ENCODE measurements at places on chromosomes 16 and 17.

DNA sequence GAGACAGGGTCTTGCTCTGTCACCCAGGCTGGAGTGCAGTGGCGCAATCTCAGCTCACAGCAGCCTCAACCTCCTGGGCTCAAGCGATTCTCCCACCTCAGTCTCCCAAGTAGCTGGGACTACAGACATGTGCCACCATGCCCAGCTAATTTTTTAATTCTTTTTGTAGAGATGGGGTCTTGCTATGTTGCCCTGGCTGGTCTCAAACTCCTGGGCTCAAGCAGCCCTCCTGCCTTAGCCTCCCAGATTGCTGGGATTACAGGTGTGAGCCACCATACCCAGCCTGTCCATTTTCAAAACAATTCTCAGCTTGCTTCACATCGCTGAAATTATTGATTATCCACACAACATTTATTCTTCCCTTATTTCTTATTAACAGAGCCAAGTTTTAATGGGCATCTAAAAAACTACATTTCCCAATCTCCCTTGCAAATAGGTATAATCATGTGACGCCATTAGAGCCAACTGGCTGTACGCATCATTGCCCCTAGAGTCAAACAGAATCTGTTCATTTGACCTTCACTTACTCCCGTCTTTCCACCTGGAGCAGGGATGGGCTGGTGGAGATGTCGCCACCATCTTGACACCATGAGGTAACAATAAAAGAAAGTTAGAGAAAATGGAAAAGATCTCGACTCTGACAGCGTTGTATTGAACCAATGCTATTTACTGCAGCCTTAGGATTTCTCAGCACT is 148.0 kb upstream of the FOXF1 start:
- DNase-seq: no peak

- no peak for DNase-seq
Observed at GRCh38 chr17:37176723-37177122, 199.1 kb upstream of the C17orf78 start.

GRCh38 chr16:7397901-7398300 is 65.3 kb downstream of the RBFOX1 start:
- no peak for DNase-seq

- DNase-seq: no peak
Observed at GRCh38 chr16:85687651-85688471, 893 bp downstream of the GINS2 start.

- peak; percentile 66 for DNase-seq
Observed at GRCh38 chr17:78826836-78827509, 13.6 kb downstream of the USP36 start.

GRCh38 chr17:32732296-32732642 is 144.7 kb downstream of the MYO1D start:
- no peak for DNase-seq

- DNase-seq: no peak
Observed at GRCh38 chr16:68707340-68708152, 29.5 kb upstream of the CDH1 start.

GRCh38 chr17:8046929-8047768 is 8.3 kb downstream of the ALOX15B start:
- peak; percentile 1 for DNase-seq

GRCh38 chr17:11006530-11006929 is 168.6 kb upstream of the PIRT start:
- no peak for DNase-seq

GRCh38 chr17:49836111-49837030 is 11.5 kb downstream of the TAC4 start:
- no peak for DNase-seq

DNA sequence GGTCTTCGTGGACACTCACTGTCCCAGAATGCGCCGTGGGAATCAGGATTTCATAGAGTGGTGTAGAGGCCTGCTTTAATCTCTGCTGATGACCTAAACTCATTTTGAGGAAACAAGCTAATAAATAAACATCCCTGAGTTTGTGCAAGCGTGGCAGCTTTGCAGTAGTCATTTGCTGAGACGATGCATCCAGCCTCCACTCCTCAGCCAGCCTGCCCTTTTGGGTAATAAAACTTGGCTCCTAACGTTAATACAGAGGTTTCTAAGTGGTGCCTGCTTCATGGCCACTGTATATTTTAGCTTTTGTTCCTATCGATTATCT is 1.3 kb downstream of the DGKE start:
- DNase-seq: no peak

DNA sequence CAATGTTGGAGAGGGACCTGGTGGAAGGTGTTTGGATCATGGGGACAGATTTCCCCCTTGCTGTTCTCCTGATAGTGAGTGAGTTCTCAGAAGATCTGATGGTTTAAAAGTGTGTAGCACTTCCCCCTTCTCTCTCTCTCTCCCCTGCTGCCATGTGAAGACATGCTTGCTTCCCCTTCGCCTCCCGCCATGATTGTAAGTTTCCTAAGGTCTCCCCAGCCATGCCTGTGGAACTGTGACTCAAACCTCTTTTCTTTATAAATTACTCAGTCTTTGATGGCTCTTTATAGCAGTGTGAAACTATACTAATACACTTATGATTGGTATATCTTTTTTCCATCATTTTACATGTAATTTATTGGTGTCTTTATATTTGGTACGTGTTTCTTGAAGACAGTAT is 13.4 kb downstream of the ADGRG5 start:
- no peak for DNase-seq

- no peak for DNase-seq
Observed at GRCh38 chr16:77758046-77758445, 30.3 kb upstream of the VAT1L start.

- DNase-seq: no peak
Observed at GRCh38 chr17:6285486-6285885, 149.4 kb downstream of the AIPL1 start.

- peak; percentile 32 for DNase-seq
Observed at GRCh38 chr17:61130330-61130729, 269.3 kb upstream of the TBX2 start.

DNA sequence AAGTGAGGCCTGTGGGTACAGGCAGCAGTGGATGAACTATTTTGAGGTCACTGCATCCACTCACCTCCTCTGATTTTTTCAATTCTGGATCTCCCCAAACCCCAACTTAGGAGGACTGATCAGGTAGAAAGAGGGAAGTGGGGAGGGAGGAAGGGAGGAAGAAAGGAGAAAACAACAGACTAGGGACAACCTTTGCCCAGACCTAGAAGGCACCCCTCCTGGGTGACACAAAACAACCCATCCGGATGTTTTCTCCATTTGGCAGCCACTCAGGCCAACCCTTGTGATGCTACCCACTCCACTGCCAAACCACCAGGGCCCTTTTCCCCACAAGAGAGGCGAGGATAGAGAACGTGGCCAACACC is 2.7 kb downstream of the ORMDL3 start:
- DNase-seq: no peak

DNA sequence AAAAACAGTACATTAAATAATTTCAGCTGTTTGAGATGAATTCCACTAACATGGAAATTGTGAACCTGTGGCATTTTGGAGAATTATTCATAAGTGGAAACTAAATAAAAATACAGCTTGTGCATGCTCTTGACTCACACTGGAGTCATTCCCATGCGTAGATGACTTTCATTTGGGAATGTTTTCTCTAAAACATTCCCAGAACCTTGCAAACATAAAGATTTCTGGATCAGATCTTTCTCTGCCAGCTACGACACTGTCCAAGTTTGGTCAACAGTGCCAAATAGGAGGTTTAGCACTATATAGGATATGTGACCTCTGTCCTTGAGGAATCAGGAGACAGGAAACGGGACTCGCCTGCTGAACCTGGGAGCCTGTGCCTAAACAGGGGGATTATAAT is 400.9 kb downstream of the SLC39A11 start:
- no peak for DNase-seq

DNA sequence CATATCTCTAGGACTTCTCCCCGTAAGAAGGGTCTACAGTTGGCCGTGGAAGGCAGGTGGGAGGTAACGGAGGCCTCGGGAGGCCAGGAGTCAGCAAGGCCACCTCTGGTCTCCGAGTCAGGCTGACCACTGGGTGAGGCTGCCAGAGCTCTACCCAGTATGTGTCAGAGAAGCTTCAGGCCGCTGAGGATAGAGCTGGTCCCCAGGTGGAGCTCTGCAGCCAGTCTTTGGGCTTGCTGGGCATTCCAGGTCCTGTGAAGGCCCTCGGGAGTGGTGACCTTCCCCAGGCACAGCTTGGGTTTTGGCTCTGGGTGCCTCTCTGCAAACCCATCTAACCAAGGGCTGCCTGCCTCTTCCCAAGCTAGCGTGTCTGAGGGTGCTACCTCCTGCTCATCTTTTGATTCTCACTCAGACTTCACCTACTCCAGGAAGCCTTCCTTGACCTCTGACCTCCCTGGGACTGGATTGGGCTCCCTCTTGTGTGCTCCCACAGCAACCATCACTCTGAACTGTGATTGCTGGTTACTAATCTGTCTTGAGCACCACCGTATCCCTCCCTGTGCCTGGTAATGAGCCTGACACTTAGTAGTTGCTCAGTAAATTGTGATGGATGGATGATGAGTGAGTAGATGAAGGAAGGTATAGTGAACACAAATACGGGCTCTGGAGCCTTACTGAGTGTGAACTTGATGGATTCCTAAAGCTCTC is 22.3 kb downstream of the RHBDL3 start:
- DNase-seq: no peak

DNA sequence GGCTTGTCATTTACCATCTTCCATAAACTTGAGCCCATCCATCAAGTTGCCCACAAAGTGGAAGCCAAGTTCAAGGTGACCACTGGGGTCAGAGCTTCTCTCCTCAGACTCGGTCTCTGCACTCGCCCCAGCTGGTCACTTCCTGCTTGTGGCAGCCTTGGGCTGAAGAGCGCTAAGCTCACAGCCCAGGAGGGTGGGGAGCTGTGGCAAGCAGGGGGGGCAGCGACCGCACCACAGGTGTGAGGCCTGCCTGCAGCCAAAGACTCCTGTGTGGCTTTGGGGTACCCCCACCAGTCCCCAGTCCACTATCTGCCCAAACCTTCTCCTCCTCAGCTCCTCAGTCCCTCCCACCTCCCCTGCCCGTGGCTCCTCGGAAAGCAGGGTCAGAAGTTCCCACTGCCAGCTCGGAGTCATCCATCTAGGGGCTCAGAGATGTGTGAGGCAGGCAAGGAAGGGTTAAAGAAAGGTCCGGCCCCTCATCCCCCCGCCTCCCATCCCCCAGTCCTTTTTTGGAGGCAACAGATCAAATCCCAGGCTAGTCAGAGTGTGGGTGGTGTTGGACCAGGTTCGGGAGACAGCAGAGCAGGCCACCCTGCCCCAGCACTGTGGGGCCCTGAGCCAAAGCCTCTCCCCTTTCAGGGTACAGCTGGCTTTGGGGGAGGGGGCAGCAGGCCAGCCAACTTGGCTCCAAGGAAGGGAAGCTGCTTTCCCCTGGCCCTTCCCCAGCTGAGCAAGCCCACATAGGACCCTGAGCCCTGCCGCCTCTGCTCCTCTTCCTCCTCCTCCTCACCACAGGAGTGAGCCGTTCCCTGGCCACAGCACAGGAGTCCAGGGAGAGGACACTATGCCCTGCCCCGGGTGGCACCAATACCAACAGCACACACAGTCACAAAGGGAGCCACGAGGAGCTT is 3.2 kb downstream of the CSF3 start:
- no peak for DNase-seq

DNA sequence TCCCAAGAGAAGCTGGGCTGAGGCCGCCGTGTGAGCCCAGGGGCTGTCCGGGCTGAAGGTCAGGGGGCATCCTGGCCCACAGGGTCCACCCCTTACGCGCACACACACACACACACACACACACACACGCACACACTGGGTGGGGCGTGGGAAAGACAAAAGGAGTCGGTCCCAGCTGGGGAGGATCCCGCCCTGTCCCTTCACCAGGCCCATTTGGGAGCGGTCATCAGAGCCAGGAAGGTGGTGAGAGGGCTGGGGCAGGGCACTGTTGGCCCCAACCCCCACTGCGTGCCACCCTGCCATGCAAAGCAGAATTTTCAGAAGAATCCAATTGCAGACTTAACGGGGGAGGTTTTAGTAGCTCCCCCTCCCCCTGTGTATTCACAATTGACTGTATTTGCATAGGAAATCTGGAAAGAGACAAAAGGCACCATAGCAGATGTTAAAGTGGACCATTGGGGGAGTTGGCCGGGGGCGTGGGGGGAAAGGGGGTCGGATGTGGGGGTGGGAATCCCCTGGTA is 11.3 kb upstream of the CD300A start:
- DNase-seq: no peak

- no peak for DNase-seq
Observed at GRCh38 chr17:1032391-1032790, 35.5 kb downstream of the TIMM22 start.

GRCh38 chr17:8060274-8060673 is 21.4 kb downstream of the ALOX15B start:
- peak; percentile 76 for DNase-seq

- peak; percentile 59 for DNase-seq
Observed at GRCh38 chr17:35087731-35088355, 24.3 kb upstream of the RFFL start.

- peak; percentile 64 for DNase-seq
Observed at GRCh38 chr16:85602402-85603202, 10.5 kb upstream of the GSE1 start.

DNA sequence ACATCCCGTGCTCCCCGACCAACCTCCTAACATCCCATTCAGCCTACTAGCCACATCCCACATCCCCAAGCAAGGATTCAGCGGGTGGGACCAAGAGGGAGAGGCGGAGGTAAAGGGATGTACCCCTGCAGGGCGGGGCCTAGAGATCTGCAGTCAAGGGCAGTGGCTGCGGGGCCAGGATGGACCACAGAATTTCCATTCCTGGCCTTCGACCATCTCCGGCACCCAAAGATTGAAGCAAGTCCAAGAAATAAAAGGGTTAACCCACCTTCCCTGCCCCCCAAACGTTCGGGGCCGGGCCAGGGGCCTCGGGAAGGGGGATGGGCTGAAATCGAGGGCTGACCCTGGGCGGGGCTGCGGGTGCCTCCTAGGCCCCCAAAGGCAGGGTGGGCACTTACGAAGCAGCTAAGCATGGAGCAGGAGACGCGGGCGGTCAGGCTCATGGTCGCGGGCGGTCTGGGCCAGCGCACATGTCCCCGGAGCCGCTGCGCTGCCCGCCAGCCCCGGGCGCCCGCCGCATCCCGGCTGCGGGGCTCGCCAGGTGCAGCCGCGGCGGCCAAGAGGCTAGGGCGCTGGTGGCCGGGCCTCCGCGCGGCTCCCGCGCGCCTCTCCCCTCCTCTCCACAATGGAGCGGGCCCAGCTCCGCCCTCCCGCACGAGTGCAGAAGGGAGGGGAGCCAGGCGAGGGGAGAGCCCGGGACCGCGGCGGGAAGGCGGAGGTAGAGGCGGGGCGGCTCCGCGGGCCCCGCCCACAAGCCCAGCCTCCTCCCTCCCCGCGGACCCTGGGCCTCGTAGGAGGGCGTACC is at the start of gene MTMR4:
Gene MTMR4 (minus strand): TSS at position 674 of the 805 bp plus-strand sequence. CDS start 231 bp downstream, at position 443.
- peak; percentile 58 for DNase-seq

DNA sequence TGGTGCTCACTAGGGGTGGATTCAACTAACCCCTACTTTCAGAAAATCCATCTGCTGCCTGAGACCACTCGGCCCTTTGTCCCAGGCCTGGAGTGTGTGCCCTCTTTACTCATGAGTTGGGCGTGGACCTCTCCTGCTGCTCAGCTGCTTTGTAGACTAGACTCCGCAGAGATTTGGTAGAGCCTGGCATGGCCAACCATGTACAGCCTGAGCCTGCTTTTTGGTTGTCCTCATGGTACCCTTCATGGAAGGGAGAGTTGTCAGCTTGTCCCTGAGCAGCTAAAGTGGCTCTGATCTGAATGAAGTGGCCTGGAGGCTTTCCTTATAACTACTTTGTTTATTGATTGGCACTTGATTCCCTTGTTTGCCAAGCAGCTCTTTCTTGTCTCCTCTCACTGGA is 1.5 kb downstream of the EDC4 start:
- no peak for DNase-seq

GRCh38 chr17:68457168-68457538 is at the start of gene WIPI1:
Gene WIPI1, minus strand, starts transcription at chr17:68457496. Its CDS starts 75 bp downstream, at chr17:68457421.
- no peak for DNase-seq

- no peak for DNase-seq
Observed at GRCh38 chr16:20829536-20829935, 23.2 kb downstream of the REXO5 start.
